Temporal lobe (tissue), 4 donors: ENCODE measurements at places on chromosomes 1 and 21. TPM values are rescaled to one million over a fixed set of nuclear protein-coding genes. Genes with fewer than 3 reads are reported as not detected.

The KRTAP19-1 gene
- not detected for total RNA-seq

The RCC2 gene
- total RNA-seq, result 17.5 TPM

The LAX1 gene
- total RNA-seq, result not detected

The CLK2 gene
- total RNA-seq, result 15.0 TPM

The ACOT7 gene
- 44.3 TPM for total RNA-seq

The RUNX1 gene
- 0.49 TPM for total RNA-seq

The GPATCH2 gene
- total RNA-seq, result 18.4 TPM

The CRNN gene
- not detected for total RNA-seq

The MPL gene
- not detected for total RNA-seq

The SLC35F3 gene
- total RNA-seq, result 2.5 TPM

The EPHA10 gene
- total RNA-seq, result 8.9 TPM

The KCNE2 gene
- 0.25 TPM for total RNA-seq

The C2CD4D gene
- not detected for total RNA-seq

The NTMT2 gene
- total RNA-seq, result 0.49 TPM

The GRIK3 gene
- total RNA-seq, result 34.7 TPM

The RYR2 gene
- total RNA-seq, result 23.8 TPM

The GJA4 gene
- total RNA-seq, result 2.2 TPM

The NT5C1A gene
- 1.7 TPM for total RNA-seq
